ENCODE measurements at places on chromosomes 1 and 21.

DNA sequence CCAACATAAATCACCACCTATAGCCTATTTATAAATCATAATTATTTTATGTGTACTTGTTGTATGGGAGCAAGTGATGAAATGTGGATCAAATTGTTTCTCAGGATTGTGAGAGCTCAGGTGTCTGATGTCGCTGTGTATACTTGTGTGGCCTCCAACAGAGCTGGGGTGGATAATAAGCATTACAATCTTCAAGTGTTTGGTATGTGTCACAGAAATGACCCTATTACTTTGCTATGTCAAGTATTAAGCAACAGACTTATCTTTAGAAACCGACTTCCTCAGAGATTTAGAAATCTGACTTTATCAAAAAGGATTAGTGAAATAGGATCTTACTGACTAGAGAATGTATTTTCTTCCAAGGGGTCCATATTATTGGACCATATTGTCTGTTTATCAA, 280.9 kb downstream of the TPR start:
- DNase-seq, result no peak

DNA sequence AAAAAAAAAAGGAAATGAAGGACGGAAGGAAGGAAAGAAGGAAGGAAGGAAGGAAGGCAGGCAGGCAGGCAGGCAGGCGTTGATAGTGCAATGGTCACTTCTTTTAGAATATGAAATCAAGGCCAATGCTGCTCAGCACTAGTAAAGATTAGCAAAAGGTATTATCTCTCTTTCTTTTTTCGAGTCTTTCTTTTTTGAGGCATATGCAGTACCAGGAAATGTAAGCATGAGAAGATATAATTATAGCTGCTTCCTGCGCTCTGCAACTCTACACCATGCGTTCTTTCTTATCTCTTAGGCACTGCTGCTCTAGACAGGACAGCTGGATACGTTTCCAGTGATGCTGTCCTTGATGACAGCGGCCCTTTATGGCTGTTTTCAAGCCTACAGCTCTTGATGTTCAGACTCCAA, 1512.5 kb upstream of the B3GALT2 start:
- no peak for DNase-seq

DNA sequence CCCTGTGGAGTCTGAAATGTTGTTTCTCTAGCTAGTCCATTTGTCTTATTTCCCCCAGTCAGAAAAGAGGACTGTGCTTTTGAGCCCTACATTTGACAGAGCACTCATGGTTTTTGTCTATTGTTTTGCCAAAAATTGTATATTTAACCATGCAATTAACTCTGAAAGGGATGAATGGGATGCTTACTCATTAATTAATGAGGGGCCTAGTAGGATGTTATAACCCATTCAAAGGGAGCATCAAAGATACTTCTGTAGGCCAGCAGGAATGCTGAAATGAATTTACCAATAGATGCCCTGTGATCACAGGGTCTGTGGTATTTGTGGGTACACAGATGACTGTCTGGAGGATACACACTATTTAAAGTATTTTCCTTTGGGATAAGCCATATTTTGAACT, 147.7 kb downstream of the FCRL5 start:
- no peak for DNase-seq

DNA sequence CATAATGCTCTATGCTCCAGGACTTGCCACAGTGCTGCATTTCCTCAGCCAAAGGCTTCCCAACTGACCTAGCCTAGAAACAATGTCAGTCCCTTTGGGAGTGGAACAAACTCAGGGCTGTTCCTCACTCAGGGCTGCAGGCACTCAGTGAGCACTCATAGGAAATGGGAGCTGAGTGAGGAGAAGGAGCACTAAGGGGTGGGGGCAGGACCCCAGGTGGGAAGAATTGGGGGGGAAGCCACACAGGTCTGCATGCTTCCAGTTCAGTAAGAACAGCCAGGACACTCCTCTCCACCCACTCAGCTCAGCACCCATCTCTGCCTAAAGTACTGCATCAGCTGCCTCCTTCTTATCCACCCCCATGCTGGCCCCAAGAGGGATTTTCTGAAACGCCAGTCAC, 7.3 kb upstream of the SLC5A9 start:
- DNase-seq, result no peak

GRCh38 chr1:99965646-99966375, 4.0 kb upstream of the SLC35A3 start:
- no peak for DNase-seq

DNA sequence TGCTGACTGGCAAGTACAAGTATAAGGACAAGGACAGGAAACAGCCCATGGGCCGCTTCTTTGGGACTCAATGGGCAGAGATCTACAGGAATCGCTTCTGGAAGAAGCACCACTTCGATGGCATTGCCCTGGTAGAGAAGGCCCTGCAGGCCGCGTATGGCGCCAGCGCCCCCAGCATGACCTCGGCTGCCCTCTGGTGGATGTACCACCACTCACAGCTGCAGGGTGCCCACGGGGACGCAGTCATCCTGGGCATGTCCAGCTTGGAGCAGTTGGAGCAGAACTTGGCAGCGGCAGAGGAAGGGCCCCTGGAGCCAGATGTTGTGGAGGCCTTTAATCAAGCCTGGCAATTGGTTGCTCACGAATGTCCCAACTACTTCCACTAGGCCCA, 32.0 kb downstream of the SLC16A1 start:
- DNase-seq, result no peak

GRCh38 chr1:102628109-102628613, 480.2 kb downstream of the COL11A1 start:
- no peak for DNase-seq

GRCh38 chr21:42009018-42009830, 936 bp downstream of the ZBTB21 start:
- peak; percentile 66 for DNase-seq

DNA sequence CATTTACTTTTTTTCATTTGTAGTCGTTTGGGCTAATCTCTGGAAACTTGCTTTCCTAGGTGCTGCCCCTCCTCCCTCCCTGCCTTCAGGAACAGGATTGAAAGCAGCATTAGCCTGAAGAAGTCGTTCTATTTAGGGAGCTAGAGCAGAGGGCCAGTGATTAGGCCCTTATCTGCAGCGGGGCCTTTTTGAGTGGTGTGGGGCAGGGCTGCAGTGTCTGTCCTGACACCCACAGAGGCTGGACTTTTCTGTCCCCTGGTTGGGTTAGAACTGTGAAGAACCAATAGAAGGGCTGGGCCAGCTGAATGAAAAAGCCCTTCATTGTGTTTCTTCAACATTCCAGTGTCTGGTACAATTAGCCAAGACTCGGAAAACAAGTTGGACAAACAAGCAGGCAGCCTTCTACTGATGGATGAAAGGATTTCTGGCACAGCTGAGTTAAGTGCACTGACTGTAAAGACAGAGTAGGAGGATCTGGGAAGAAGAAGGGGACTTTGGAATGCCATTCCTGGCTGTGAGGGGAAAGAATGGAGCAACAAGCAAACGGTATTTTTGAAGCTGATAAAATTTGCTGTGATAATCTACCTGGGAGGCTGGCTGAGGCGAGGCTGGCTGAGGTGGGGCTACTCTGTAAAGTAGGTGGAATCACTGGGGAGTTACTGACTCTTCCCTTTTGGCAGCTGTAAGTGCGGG, 9.7 kb downstream of the MACF1 start:
- DNase-seq, result no peak

DNA sequence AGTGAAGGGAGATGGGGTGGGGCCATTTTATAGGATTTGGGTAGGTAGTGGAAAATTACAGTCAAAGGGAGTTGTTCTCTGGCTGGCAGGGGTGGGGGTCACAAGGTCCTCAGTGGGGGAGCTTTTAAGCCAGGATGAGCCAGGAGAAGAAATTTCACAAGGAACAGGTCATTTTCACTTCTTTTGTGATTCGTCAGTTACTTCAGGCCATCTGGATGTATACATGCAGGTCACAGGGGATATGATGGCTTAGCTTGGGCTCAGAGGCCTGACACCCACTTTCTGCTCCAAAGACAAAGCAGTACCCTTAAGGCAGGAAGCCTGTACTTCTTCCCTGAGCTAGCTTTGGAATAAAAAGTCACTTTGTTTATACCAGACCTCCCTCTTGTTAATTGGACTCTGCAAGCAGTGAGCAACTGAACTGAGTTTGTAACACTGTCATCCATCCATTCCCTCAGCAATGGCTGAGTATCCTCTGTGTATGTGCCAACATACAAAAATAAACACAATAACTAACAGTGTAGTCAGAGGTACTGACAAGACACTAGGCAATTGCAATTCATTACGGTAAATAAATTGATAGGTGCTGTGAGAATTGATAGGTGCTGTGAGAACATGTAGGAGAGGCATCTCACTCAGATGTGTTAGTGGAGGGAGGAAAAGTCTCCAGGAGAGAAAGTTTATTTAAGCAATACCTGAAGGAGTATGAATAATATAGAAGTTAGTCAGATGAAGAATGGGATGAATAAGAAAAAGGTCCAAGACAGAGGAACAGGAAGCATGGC, 14.7 kb upstream of the RGS2 start:
- DNase-seq, result no peak

DNA sequence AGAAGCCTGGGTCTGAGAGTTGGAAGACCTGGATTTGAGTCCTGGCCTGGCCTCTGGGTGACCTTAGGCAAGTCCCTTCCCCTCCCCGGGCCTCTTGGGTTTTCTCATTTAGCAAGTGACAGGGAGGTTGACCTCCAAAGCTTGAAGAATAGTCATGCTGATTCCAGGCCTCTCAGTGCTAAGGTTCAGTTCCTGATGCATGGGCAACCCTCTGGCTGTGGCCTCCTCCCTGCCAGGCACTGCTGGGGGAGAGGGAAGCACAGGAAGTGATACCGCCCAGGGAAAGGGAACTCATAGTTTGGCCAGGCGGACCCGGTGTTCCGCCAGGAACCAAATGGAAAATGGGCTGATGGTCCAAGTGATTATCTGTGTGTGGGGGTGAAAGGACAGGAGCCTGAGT, 23.6 kb upstream of the WASF2 start:
- no peak for DNase-seq

- DNase-seq, result no peak
These were observed 69.7 kb downstream of the NFIA start for GRCh38 chr1:61152066-61152465.

GRCh38 chr1:24849672-24850295, 80.3 kb downstream of the RUNX3 start:
- no peak for DNase-seq

DNA sequence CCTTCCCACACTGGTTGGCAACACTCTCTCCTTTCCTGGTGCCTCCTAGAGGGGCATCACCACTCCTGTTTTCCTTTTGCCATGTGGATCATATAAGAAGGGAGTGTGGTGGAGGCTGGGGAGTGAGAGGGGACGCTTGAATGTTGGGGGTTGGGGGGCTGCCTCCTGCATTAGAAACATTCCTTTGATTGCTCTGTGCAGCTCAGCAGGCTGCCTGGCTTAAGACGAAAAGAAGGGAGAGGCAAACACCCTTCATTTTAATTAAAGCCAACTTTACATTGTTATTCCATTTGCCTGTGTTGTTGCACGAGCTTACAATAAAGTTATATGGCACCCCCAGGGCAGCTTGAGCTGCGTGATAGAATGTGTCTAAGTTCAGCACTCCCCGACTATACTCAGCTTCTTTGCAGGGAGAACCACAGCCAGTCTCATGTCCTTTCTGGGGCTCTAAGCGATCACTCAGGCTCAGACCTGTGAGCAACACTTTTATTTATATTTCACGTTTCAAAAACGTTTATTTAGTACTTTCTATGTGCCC, 57.4 kb downstream of the FOXD2 start:
- DNase-seq, result no peak

DNA sequence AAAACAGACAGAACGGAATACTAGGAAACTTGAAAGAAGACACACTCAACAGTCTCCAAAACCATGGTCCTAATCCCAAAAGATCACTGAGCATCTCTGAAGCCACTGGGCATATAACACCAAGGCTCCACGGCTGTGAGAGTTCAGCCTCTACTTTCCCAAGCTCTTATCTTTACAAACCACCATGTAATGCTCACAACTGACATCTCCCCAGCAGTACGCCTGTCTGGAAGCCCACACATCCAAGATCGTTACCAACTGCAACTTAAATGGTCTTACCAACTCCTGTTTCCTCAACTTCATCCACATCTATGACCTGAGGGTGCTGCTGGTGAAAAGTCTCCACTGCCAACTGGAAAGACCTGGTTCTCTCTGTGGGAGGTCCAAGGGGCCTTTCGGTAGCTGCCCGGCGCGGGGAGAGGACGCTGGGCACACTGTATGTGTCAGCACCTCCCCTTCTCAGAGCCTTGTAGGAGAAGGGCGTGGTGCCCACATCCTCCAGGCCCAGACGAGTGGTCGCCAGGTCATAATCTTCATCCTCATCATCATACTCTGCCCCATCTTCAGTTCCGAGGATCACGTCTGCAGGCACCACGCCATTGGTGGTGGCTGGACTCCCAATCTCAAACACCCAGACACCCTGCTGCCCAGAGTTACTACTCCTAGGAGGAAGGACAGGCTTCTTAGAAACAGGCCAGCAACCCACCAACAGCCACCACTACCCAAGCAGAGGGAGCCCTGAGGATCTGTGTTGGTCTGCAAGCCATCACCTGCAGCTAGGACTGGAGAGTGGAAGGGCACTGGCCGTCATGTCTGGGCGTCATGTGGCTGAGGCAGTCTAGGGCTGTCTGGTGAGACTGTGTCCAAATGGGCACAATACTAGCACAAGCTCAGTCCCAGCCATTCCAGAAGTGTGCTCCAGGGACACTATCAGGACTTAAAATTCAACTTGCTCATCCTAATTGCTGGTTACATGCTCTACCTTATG, 23.0 kb downstream of the NID1 start:
- no peak for DNase-seq

DNA sequence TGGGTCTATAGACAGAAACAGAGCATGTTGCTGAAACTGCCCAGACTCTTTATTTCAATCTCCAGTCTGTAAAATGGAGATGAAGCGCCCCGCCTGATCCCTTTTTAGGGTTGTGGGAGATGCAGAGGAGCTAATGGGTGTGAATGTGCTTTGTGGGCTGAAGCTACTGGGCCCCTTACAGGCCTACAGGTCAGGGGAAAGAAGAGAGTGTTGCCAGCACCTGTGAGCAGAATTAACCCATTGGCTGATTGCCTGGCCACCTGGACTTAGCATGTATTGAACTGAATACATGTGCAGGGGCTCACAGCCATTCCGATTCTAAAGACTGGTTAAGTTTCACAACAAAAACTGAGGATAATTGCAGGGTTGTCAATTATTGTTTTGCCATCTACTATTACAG, 13.9 kb upstream of the ATF3 start:
- no peak for DNase-seq

DNA sequence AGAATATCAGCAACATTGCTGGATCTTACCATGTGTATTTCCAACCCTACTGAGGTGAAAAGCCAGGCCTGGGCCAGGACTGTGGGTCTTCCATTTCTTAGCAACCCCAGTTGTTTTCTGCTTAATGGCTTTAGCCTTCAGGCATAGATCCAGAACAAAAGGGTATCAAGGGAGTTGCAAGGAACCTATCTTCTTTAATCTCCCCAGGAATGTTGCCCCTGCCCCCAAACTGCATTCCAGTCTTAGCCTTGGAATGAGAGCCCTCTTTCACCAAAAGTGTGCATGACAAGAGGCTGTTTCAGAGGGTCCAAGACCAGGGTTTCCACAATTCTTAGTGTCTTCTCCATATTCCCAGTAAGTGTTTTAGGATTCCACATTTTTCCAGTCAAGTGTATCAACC, 87.9 kb upstream of the SOX13 start:
- DNase-seq, result no peak

GRCh38 chr1:40064797-40065499, 24.4 kb downstream of the CAP1 start:
- DNase-seq, result no peak

- peak; percentile 48 for DNase-seq
These were observed 610 bp upstream of the HES4 start for GRCh38 chr1:1000357-1001056.

Data from activated CD4-positive, alpha-beta T cell treated with anti-CD3 and anti-CD28 coated beads, Interleukin-2, amount 50 U/mL, for 24 hours (primary cell).